ENCODE measurements at places on chromosomes 12 and 14. TPM values are rescaled to one million over a fixed set of nuclear protein-coding genes. Genes with fewer than 3 reads are reported as not detected.

Gene RPS6KL1
- total RNA-seq = 0.47 TPM

Gene CLEC9A
- total RNA-seq = not detected

Gene RGS6
- not detected for total RNA-seq

Gene MEG3
- 226 TPM for total RNA-seq

Gene SERPINA3
- total RNA-seq = 0.32 TPM

Gene GPR137C
- 0.79 TPM for total RNA-seq

Gene WNT5B
- total RNA-seq = 28.5 TPM

Gene IL26
- not detected for total RNA-seq

Gene GLT1D1
- 0.09 TPM for total RNA-seq

Gene DPPA3
- not detected for total RNA-seq

Gene ETFBKMT
- total RNA-seq = 3.9 TPM

Gene MRPL51
- total RNA-seq = 115 TPM

Gene MORN3
- total RNA-seq = 0.63 TPM

Gene FNTB
- 5.9 TPM for total RNA-seq

Gene GALNT8
- total RNA-seq = 0.17 TPM

Gene INTS13
- 25.4 TPM for total RNA-seq

Gene COX8C
- total RNA-seq = not detected

Gene DCD
- total RNA-seq = not detected

Gene B4GALNT3
- under 0.01 TPM for total RNA-seq

Gene PIK3C2G
- total RNA-seq = not detected

Gene MYF6
- total RNA-seq = not detected

Gene PCBP2
- 221 TPM for total RNA-seq

Gene OR6S1
- not detected for total RNA-seq

Gene C12orf56
- total RNA-seq = 3.4 TPM

Gene KRT8
- total RNA-seq = 0.95 TPM

Gene PLEKHD1
- total RNA-seq = under 0.01 TPM

Gene KLRD1
- total RNA-seq = 0.09 TPM

Gene LTB4R2
- total RNA-seq = 2.7 TPM

Gene ST8SIA1
- 11.3 TPM for total RNA-seq

Gene CPNE8
- total RNA-seq = 3.3 TPM

Gene RHNO1
- total RNA-seq = 15.0 TPM

Gene ZC2HC1C
- total RNA-seq = 1.5 TPM

Gene VDR
- 3.8 TPM for total RNA-seq

Gene MDGA2
- not detected for total RNA-seq

Gene NOP9
- 13.4 TPM for total RNA-seq

Gene PZP
- not detected for total RNA-seq

Gene VRTN
- total RNA-seq = not detected

Gene LTB4R
- total RNA-seq = 0.94 TPM

Gene MRPS35
- total RNA-seq = 37.4 TPM

Gene PRH2
- 0.63 TPM for total RNA-seq

Gene ENDOU
- total RNA-seq = 0.09 TPM

Gene GNB3
- 2.0 TPM for total RNA-seq

Gene DEGS2
- total RNA-seq = 0.16 TPM

Gene RNFT2
- total RNA-seq = 0.63 TPM

Gene ZNF891
- 0.94 TPM for total RNA-seq

Gene PARP11
- total RNA-seq = 5.0 TPM

Gene AKAP5
- total RNA-seq = under 0.01 TPM

Gene BMP4
- total RNA-seq = 7.6 TPM
